ENCODE measurements at places on chromosomes 16 and 17.

GRCh38 chr17:46262271-46262670, 32.7 kb upstream of the LRRC37A start:
- DNase-seq: no peak

GRCh38 chr16:12677502-12677901, 126.2 kb downstream of the CPPED1 start:
- no peak for DNase-seq

- no peak for DNase-seq
These were observed 762.0 kb downstream of the KCNJ18 start for GRCh38 chr17:22454070-22454999.

GRCh38 chr17:5131146-5131715, 15.4 kb downstream of the USP6 start:
- DNase-seq: no peak

DNA sequence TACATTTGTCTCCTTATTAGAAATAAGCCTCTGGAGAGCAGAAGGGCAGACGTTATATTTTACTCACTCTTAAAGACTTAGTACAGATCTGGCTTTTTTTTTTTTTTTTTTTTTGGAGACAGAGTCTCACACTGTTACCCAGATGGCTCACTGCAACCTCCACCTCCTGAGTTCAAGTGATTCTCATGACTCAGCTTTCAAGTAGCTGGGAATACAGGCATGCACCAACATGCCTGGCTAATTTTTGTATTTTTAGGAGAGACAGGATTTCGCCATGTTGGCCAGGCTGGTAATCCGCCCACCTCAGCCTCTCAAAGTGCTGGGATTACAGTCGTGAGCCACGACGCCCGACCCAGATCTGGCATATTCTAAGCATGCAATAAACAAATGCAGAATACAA, 36.4 kb upstream of the TMEM97 start:
- no peak for DNase-seq

DNA sequence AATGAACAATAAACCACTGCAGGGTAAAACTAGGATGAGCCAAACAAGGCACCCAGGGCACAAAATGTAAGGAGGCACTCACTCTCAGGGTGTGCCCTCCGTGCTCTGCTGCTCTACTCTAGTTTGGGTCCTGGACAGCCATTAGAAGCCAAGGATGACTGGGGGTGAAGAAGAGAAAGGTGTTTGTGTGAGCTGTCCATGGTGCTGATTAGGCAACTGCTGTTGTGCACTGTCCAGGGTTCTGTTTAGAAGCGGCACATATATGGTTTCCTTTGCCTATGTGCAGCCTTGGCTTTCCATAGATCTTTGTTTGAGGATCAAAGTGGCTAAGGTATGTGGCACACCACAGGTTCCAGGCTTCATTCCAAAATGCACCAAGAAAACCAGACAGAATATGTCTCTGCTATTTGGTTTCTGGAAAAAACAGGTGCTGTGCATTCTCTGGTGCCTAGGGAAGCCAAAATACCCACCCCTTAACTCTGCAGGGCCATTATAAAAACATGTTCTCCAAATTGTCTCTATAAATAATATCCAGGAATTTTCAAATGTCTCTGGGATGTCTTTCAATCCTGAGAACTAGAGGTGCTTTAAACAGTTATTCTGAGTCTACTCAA, 123.5 kb downstream of the CBLN1 start:
- DNase-seq: no peak

DNA sequence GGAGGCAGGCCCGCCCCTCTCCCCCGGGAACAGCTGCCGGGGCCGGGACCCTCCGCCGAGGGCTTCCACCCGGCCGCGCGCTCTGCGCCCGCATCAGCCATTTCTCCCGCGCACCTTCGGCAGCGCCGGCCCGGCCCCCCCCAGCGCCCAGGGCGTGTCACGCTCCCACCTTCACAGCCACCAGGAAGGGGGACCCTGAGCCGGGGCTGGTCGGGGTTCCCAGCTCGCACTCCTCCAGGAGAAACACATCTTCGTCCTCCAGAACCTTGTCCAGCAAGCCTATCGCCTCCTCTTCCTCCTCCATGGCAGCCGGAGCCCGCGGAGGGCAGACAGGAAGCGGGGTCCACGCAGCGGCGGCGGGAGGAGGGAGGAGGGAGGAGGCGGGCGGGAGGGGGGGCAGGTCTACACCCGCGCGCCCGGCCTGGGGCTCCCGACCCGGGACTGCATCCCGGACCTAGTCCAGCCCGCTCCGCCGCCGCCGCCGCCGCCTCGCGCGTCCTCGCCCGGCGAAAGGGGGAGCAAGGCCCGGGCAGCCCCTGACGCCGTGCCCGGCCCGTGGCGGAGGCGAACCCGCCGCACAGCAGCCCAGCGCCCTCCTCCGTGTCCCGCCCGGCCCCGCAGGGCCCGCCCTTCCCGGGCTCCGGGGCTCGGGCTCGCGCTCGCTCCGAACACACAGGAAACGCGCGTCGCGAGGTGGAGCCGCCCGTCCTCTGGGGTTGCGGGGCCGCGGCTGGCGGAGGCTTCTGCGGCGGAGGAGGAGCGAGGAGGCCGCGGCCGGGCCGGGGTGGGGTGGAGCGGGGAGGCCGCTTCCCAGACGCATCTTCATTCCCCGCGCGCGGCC, 70.8 kb downstream of the ABR start:
- DNase-seq: no peak

GRCh38 chr17:31653691-31654090, 205.4 kb downstream of the COPRS start:
- DNase-seq: no peak

DNA sequence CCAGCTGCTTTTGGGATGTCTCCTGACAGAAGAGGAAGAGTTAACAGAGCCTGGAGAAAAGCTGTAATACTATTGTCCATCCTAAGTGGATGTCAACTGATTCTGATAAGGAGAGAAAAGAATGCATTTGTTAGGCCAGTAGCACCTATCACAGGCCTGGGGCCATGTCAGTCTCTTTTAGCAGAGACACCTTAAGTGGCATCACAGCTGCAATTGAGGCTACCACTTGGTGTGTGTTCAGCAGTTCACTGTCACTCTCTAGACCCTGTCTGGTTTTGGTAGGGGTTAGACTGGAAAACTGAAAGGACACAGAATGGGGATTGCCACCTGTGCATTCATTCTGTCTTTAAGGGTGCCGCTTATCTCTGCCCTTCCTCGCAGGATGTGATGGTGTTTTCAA, 42.0 kb downstream of the PSMD12 start:
- no peak for DNase-seq

- no peak for DNase-seq
These were observed 440.6 kb downstream of the CDH8 start for GRCh38 chr16:61595605-61596004.

DNA sequence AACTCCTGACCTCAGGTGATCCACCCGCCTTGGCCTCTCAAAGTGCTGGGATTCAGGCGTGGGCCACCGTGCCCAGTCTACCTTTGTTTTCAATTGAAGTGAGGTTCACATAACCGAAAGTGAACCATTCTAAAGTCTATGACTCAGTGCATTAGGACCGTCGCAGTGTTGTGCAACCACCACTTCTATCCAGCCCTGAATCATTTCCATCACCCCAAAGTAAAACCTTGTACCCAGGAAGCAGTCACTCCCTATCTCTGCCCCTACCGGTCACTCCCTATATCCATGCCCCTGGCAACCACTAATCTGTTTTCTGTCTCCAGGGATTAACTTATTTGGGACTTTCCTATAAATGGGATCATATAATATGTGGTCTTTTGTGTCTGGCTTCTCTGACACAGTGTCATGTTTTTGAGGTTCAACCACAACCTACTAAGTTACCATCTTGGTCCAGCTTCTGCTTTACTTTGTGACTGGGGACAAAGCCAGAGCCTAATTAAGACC, 28.3 kb upstream of the CDC42EP4 start:
- no peak for DNase-seq

DNA sequence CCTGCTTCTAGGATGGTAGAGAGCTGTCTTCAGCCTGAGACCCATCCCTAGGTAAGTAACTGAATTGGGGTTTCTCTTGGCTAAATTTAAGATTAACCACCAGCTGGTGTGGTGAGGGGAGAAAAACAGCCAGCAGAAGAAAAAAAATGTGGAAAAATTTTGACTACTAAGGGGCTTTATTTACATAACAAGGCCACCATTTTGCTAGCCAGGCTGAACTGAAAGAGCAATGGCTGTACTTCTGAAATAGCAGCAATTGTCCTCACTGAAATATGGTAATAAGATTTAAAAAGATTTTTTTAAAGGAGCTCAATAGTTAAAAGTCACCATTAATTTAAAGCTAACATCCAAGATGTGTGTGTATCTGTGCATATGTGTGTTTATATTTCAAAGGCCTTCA, 12.4 kb upstream of the TRIM25 start:
- DNase-seq: no peak

DNA sequence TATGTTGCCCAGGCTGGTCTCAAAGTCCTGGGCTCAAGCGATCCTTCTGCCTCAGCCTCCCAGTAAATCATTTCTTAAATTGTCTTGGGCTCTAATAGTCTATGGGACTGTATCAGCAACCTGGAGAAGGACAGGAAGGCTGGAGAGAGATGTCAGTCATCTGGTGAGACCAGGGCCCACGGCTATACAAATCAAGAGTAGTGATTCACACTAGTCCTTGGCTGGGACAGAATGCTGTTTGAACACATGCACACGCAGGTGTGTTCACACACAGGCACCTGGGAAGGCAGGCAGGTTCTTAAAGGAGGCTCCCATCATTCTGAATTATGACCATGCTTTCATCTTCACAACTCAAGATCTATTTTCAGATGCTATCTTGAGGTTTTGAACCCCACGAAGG, 14.1 kb downstream of the NQO1 start:
- DNase-seq: no peak
